NCI-H460 (cell line): ENCODE measurements at places on chromosomes 3 and 15.

DNA sequence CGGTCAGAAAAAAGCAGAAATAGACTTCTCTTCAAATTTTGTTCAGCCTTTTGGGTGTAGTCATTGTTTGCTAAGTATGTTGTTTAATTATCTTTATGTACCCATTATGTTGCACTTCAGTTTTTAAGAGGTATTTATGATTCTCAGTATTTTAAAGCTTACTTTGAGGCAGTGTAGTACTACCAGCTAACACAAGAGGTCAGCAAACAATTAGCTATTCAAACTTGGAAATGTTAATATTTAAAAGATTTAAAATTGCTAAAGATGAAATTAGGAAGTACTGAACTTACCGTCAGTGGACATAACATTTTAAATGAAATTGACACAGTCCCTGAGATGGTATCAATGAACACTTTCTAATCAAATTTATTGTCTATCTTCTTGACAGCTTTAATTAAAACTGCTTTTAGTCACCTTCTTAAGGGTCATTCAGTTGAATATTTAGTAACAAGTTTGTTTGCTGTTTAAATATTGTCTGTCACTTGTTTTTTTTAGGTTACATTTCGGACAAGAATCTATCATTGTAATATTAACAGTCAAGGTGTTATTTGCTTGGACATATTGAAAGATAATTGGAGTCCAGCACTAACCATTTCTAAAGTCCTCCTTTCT is 28.1 kb downstream of the NKIRAS1 start:
- DNase-seq = peak; percentile 15

- DNase-seq = no peak
These were observed 18.7 kb upstream of the TMEM41A start for GRCh38 chr3:185517387-185518130.

- no peak for DNase-seq
These were observed 62.5 kb downstream of the RPN1 start for GRCh38 chr3:128588147-128588546.

GRCh38 chr3:42764115-42764514 is 8.9 kb downstream of the CCDC13 start:
- DNase-seq = no peak

- DNase-seq = no peak
These were observed 4.2 kb upstream of the RASL12 start for GRCh38 chr15:65072027-65072426.

DNA sequence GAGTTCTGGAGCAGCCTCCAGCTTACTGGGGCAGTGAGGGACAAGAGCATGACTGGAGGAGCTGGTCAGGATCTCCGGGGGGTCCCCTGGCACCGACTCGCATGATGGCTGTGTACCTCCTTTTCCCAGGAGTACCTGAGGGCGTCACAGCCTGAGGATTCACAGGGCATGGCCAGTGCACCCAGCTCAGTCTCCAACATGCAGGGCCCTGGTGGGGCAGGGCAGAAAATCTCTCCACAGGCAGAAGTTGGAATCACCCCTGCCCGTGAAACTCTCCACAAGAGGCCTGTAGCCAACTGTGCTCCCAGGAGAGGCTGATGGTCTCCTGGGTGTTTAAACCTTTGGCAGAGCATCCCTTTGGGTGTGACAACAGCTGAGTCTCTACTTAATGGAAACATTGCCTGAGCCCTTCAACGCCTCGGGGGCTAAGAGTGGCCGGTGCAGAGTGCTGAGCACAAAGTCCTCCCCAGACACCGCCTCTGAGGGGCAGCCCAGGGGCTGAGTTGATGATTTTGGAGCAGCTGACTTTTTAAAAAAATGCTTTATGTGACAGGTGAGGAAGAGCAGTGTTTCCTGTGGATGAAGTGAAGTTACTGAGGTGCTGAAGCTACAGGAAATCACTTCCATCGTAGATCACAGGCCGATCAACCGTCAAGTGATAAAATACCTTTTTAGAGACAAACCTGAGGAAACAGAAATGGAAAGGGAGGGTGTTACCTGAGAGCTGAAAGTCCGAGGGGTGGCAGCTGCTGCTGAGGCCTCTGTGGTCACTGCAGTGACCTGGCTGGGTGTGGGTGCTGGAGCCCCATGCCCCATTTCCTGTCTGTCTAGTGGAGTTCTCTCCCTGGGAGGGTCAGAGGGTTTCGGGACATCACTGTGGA is 21.9 kb upstream of the CXCR6 start:
- no peak for DNase-seq

DNA sequence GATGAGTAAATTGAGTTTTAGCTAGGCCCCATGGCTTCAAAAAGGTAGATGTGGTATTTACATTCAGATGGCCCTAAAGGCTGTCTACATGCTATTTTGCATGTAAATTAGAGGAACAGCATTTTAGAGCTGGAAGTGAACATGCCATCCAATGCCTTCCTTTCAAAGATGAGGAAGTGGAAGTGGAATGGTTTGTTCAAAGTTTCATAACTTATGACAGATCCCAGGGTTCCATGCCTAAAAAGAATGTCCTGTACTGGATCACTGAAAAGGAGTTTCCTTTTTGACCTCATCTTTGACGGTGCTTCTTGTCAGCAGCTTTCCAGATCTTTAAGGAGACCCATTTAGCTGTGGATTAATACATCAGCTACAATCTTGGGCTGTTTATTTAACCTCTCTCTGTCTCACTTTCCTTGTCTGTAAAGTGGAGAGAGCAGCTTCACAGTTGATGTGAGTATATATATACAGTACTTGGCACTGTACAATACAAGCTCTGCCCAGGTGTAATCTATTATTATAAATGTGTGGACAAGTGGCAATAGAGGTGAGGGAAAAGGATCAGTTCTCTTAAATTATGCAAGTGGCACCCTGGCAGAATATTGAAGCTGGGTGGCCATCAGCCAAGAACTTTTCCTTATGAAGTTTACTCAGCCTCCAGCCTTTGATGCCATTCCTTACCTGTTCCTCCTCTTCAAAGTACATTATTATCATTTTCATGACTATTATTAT is 68.7 kb upstream of the GOLGA8B start:
- no peak for DNase-seq

DNA sequence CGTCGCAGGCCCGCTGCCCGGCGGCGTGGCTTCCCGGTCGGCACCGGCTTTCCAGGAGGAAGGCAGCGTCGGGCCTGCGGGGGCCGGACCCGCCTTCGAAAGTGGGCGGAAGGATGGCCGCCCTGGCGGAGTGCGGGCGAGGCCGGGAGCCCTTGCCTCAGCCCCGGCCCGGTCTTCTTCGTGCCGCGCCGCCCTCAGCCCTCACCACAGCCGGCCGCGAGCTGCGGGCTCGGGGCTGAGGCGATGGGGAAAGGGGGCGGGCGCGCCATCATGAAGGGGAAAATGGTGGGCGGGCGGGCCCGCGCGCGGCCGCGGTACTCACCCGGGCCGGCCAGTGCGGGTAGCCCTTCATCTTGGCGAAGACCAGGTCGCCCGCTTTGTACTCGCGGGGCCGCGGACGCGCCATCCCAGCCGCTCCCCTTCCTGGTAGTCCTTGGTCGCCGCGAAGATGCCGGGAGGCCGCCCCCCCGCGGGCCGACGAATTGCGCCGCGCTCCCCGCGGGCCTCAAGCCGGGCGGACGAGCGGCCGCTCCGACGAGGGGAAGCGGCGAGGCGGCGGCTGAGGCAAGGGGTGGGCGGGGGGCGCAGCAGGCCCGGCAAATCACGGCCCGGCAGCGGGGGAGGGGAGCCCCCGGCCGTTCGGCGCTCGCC is 489 bp downstream of the HDGFL3 start:
- no peak for DNase-seq

GRCh38 chr15:80480909-80481308 is 76.7 kb downstream of the ARNT2 start:
- no peak for DNase-seq

DNA sequence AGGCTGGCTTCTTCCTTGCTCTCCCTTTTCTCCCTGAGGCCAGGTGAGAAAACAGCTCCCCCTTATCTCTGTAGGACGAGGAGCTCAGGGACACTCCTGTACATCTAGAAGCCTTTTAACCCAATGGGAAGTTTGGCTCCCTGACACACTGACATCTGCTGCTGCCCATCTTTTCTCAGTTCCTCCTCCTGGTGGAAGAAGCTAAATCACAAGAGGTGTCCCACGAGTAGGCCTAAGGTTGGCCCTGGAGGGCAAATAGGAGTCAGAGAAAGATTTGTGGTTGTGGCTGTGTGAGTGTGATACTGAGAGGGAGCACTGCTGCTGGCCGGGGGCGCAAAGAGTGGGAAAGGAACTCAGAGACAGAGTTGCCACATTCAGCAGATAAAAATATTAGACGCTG is 49.5 kb downstream of the ARHGAP31 start:
- DNase-seq = no peak

- DNase-seq = no peak
These were observed 281.6 kb downstream of the PLCL2 start for GRCh38 chr3:17166369-17166768.

DNA sequence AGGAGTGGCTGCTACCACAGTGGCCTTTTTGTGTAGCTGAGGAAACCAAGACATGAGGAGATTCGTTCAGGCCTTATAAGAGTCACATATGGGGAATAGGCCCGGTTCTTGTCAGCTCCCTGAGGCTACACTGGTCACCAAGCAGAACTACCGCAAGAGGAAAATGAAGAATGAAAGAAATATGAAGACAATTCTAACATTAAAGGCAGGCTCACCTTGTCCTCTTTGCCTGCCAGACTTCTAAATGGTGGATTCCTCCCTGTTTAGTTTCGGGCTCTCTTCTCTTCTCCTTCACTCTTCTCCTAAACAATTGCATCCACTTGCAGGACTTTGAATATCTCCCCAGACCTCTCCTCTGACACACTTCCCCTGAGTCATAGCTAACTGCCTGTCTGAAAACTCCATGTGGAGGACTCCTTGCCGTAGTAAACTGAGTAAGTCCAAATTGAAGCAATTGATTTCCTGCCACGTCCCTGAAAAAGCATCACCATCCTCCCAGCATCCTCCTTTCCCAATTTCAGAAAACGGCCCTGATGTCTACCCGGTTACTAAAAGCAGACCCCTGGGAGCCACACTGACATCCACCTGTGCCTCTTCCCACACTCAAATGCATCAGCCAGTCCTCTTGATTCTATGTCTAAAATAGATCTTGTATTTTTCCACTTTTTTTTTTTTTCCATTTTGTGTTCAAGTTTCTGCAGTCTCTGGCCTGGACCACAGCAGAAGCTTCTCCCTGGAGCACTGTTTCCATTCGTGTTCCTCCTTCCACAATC is 30.3 kb upstream of the VEPH1 start:
- DNase-seq = no peak

DNA sequence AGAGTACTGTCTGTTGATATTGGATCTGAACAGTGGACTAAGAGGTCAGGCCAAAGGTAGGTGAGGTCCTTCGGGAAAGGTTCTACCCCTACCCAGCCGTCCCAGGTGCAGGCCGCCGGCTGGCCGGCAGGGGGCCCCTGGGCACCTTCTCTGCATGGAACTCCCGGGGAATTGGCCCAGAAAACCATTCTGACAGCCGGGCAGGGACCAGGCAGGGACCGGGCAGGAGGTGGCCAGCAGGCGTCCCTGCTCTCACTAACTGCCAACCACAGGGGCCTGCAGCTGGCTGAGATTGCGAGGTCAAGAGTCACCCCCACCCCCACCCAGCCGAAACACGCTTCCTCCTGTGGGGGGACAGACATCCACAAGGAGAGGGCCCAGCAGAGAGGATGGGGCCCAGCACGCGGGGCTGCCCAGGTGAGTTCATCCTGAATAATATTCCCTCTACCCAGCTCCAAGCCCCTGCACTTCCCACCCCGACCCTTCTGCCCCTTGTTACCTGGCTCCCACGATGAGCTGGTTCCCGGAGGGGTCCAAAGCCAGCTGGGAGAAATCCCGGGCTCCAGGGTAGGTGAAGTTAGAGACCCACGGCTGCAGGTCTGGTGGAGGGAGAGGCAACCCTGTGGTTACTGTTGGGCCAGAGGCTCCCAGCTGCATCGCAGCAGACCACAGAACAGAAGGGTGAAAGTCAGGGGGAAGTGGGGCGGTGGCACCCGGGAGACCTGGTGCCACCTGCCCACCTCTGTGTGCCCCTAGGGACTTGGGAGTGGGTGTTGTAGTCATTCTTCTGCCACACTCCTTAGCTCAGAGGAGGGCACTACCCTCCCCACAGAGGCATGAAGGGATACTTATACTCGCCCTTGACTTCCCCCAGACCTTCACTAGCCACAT is 84.4 kb downstream of the SEMA5B start:
- DNase-seq = peak; percentile 41

GRCh38 chr15:49383266-49383665 is 39.8 kb upstream of the FGF7 start:
- peak; percentile 33 for DNase-seq
